ENCODE measurements at places on chromosomes 6 and 20. TPM values are rescaled to one million over a fixed set of nuclear protein-coding genes. Genes with fewer than 3 reads are reported as not detected.
A peak's percentile ranks its signal among the peaks of the same experiment; 100 is the strongest.

DNA sequence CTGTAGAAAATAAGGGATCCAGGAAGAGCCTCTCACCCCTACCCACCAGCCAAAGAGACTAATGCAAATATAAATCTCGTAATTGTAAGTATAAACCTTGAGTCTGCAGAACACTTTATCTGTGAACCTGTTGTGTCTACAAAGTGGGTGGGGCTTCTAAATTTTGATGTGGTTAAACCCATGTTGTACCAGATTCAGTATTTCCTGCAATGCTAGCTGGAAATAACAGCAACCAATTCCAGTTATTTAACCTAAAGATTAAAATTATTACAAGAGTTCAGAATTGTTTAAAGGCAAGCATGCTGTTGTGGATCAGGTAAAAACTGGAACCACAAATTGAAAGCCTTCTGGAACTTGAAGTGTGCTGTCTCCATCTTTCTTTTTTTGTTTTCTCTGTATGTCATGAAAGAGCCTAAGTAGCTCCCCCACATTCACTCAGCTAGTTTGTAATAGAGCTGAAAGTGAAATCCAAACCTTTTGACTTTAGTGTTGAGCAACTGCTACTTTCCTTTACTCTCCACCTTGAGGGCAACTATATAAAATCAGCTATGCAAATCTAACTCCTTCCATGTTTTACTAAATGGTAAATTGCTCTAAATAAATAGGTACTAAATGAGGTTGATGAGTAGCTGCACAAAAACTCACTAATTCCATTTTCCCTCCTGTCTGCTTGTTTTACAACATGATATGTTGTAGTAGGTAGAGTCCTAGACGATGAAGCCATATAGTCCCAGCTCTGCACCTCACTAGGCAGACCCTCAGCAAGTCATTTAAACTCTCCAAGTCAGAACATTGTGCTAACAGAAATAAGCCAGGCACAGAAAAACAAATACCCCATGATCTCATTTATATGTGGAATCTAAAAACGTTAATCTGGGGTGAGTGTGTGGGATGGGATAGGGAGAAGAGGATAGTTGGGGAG is 17.9 kb upstream of the THEMIS start:
- H3K27ac ChIP-seq, result peak overlapping the region; percentile 53
- H3K4me1 ChIP-seq, result peaks cover 79% of the 10 kb centered on the region
- H3K4me3 ChIP-seq, result peak overlapping the region; percentile 59

- peak overlapping the region; percentile 38 for H3K27ac ChIP-seq
- H3K36me3 ChIP-seq, result peaks cover 44% of the 10 kb centered on the region
- no peaks in the 10 kb centered on the region for H3K27me3 ChIP-seq
- H3K4me3 ChIP-seq, result no peak overlapping the region
- DNase-seq, result peak; percentile 70
- H3K4me1 ChIP-seq, result peaks cover 59% of the 10 kb centered on the region
Observed at GRCh38 chr20:32521780-32522525, 63.2 kb downstream of the NOL4L start.

DNA sequence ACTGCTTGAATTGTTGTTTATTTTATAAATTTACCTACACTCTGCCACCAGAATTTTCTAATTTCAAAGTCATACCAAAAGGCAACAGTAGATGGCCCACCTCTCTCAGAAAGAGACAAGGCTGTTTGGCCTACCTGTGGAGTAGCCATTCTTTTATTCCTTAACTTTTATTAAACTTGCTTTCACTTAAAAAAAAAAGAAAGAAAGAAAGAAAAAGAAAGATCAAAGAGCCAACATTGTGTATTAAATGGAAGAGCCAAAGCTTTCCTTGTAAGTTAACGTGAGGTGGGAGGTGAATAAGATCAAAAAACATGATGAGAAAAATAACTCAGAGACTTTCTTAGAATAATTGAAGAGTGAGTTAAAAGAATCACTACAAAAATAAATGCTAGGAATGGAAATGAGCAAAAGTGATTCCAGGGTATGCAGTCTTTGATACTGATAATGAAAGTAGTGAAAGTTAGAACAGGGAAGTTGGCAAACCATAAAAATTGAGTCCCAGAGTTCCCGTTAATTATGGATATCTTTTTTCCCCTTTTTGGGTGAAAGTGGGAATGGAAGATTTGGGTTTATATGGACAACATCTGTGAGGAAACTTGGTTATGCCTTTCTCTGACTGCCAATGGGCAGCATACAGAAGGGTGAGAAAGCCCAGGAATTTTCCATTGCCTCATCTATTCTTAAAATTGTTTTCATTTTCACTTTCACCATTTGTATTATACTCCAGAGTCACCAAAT is 35.9 kb upstream of the MYB start:
- H3K4me3 ChIP-seq, result no peak overlapping the region
- H3K4me1 ChIP-seq, result peaks cover 12% of the 10 kb centered on the region
- H3K27me3 ChIP-seq, result no peaks in the 10 kb centered on the region
- H3K36me3 ChIP-seq, result no peaks in the 10 kb centered on the region

- H3K27me3 ChIP-seq, result no peaks in the 10 kb centered on the region
- H3K27ac ChIP-seq, result no peak overlapping the region
- no peaks in the 10 kb centered on the region for H3K36me3 ChIP-seq
- H3K4me1 ChIP-seq, result no peaks in the 10 kb centered on the region
- no peak overlapping the region for H3K4me3 ChIP-seq
Observed at GRCh38 chr6:34301408-34301807, 52.6 kb upstream of the SMIM29 start.

- peaks cover 54% of the 10 kb centered on the region for H3K4me1 ChIP-seq
- peak; percentile 51 for DNase-seq
- H3K27me3 ChIP-seq, result no peaks in the 10 kb centered on the region
- H3K27ac ChIP-seq, result no peak overlapping the region
- H3K4me3 ChIP-seq, result no peak overlapping the region
Observed at GRCh38 chr6:29705389-29706231, 17.6 kb upstream of the HLA-F start.

GRCh38 chr6:167162591-167162990 is 4.8 kb upstream of the GPR31 start:
- no peaks in the 10 kb centered on the region for H3K4me1 ChIP-seq
- H3K4me3 ChIP-seq, result no peak overlapping the region
- no peak for DNase-seq
- no peaks in the 10 kb centered on the region for H3K36me3 ChIP-seq

Gene TFAP2C
- not detected for total RNA-seq

Data from CD4-positive, alpha-beta memory T cell (primary cell).